ENCODE measurements at places on chromosomes 4 and X. TPM values are rescaled to one million over a fixed set of nuclear protein-coding genes. Genes with fewer than 3 reads are reported as not detected.

The KLF8 gene
- 93.2 TPM for total RNA-seq

The ZCCHC18 gene
- not detected for total RNA-seq

The FRMPD4 gene
- total RNA-seq, result not detected

The GAGE13 gene
- not detected for total RNA-seq

The KDR gene
- total RNA-seq, result 0.20 TPM

The CSAG3 gene
- total RNA-seq, result 41.6 TPM

The AWAT2 gene
- not detected for total RNA-seq

The P2RY8 gene
- total RNA-seq, result not detected
